ENCODE measurements at places on chromosomes 12 and 14.

- DNase-seq, result no peak
Measured at GRCh38 chr12:109088818-109089217, 4.5 kb downstream of the ALKBH2 start.

DNA sequence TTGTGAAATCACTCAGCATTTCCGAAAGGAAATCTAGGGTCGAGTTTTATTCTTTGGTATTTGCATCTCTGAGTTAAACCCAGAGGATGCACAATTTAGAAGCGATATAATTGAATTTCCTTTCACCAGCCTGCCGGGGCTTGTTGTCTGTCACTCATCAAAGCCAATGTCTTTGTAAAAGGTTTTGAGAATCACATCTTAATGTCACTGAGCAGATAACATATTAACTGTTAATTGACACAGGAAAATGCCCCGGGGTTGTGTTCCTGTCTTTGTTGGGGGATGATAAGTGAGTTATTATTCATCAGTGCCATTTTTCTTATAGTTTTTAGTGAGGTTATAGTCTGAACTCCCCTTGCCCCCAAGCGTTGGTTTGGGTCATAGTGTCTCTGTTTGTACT, 73.4 kb downstream of the DUSP6 start:
- no peak for DNase-seq

DNA sequence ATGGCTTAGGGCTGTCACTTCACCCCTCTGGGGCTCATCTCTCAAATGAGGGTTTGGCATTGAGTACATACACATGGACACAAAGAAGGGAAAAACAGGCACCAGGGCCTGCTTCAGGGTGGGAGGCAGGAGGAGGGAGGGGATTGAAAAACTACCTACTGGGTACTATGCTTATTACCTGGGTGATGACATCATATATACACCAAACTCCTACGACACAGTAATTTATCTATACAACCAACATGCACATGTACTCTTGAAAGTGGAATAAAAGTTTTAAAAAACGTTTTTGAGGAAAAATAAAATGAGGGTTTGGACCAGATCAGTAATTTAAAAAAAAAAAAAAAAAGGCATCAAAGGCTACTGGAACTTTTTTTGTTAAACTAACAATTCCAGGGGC, 3.6 kb upstream of the TC2N start:
- DNase-seq, result no peak

DNA sequence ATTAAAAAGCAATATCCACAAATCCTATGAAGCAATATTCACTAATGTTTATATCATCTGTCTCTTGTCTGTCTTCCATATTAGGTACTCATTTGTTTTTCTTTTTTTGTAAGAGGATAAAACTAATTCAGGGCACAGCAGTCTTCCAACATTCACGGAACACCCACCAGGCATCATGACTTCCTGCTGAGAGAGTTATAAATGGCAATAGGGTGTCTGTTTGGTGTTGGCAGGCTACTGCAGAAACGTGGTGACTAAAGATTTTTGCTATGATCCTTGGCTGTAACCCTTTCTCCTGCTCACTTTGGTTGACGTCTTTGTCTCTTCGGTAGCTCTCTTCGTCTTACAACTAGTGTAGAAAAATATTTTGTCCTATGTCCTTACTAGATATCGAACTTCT, 860.6 kb upstream of the MGAT4C start:
- no peak for DNase-seq

DNA sequence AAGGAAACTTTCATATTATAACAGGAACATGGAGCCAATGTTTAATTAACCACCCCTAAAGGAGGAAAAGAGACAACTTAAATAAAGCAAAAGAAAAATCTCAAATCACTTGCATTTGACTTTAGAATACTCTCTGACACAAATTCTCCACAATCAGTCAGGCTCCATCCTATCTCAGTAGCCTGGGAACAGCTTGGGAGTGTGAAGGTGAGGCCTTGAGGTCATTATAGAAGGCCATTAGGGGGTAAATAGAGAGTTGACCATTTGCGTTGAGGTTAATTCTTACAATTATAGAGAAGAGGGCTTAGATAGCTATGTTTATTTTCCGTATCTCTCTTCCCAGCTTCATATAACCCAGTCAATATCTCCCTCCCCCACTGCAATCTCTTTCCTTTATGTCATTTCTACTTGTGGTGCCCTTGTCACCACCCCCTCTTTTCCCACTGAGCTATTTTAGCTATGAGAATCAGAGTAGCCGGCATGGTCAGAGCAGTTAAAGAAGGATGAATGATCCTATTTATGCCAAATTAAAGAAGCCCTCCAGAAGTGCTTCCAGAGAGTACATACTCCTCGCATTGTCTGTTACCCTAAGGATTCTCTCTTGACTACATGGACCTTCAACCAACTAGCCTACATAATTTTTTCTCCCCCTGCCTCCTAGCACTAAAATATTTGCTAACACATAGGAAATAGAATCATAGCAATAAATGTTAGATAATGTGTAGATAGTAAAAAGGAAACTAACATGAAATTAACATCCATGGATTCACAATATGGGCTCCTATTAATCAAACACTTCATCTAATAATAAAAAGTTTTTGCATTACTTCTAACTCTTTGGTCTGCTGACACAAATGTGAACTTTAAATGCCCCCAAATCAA, 135.2 kb upstream of the KRR1 start:
- no peak for DNase-seq

DNA sequence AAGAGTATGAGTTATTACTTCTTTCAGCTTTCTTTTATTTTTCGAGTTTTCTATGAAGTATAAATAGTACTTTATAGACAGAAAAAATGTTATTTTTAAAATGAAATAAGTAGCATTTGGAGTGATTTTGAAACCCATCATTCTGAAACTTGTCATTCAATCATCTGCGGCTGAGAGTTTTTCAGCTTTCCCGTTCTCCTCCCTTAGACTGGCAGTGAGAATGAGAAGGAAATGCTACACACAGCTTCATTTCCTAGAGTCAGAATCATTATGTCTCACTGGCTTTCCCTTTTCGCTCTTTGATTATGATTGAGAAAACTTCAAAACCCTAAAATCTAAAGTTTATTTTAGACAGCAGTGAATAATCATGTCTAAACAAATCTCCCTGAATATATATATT, 33.7 kb upstream of the GNPNAT1 start:
- DNase-seq, result no peak

GRCh38 chr12:130873825-130874224, 2.0 kb downstream of the RAN start:
- DNase-seq, result no peak

GRCh38 chr12:121494093-121494787, 86.6 kb downstream of the KDM2B start:
- DNase-seq, result no peak

DNA sequence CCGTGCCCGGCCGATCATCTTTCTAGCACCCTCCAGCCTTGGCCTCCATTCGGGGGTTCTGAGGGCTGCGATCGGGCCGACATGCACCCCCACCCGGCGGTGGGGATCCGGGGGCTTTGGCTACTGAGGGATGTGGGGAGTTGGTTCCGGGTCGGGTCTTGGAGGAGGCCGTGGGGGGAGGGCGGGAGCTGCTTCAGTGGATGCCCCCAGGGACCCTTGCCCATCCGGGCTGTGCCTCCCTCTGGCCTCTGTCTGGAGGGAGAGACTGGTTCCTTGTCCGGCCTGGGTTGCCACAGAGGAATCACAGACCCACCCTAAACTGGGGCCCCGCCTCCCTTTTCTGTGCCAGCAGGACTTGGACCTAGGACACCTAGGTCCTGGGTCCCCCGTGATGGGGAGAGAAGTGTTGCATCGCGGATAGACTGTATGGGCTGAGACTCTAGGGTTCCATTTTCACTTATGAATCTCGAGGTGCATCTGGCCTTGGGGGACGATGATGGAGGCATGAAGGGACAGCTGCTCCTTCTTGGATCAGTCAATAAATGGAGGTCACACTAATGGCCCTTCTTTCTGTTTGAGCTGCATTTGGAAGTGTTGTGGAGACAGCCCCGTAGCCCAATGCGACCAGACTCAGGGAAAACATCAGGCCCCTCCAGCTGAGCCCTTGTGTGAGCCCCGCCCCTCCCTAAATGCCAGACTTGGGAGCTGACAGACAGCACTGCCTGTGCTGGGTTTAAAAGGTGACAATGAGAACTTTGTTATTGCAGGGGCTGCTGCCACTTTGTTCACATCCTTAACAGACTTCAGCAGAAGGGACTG, 577 bp downstream of the DTX3 start:
- no peak for DNase-seq

GRCh38 chr12:19642345-19642744, 203.1 kb downstream of the AEBP2 start:
- no peak for DNase-seq

DNA sequence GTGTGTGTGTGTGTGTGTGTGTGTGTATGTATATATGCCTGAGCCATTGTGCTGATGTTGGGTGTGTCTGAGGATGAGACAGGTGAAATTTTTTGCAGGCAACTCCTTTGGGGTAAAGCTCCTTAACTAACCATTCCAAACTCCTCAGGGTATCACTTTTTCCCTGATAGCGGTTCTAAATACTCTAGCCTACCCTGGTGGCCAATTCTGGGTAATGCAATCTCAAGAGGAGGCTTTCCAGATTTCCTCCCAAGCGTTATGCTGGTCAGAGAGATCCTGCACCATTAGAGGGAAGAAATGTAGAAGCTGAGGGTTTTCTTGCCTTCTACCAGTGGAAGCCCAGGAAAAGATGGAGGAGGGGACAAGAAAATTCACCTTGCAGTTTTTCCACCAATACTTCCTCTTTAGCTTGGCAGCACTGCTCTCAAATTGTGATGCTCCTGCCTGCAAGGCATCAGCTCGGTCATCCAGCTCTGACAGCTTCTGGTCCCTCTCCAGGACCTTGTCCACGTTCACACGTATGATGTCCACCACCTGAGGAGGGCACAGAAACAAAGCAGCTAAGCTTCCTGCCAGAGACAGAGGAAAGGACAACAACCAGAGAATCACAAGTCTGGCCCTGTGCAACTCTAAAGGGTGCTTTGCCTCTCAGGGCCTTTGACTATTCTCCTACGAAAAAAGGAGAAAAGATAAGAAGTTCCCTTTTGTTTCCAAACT, 4.9 kb downstream of the VAMP1 start:
- no peak for DNase-seq

DNA sequence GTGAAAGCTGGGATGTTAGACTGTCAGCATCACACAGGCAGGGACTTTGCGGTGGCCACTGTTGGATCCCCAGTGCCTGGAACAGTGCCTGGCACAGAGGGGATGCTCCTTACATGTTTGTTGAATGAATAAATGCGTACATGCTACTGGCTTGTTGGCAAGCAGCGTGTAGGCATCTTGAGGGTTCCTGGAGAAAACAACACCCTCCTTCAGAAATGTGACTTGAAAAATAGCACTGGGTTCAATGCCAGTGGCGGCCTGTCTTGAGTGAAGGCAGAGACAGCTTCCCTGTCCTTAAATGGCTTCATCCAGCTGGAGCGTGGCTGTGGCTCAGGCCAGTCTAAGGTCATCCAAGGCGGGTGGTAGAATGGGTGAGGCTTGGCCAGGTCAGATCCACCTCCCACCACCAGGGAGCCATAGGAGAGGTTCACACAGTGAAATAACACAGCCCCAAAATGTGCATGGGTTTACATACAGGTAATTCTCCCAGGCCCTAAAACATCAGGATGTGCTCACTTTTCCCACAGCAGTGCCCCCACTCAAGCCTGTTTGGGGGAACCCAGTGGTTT, 171.4 kb downstream of the PHETA1 start:
- DNase-seq, result no peak

DNA sequence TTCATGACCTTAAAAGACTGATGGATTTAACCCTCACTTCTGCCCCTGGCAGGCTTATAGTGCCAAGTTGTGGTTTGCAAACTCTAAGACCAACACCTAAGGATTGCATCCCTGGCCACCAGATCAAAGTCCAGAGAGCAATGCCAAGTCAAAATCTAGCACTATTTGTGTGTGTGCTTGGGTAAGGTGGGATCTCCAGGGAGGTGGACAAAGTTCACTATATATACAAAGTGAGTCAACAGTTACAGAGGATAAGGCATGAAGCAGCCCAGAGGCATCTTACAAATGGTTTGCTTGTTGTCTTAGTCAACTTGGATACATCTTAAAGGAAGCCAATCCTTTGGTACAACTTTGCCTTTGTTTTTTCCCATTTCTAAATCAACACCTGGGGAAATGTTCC, 137.3 kb downstream of the MSRB3 start:
- DNase-seq, result no peak

DNA sequence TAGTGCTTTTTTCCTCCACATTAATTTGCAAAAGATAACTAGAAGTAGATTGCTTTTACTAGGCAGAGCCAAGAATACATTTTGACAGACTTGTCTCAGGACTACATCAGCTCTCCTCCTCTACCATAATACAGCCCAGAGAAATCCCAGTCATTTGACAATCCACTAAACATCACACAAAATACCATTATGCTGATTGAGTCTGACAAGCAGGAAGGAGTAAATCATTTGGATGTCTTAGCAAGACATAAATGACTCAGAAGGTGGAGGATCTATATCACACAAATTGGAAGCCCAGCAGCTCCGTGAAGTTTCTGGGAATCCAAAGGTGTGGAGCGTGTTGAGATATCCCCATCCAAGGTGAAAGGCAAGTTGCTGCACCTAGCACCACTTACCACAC, 75.4 kb upstream of the FKBP4 start:
- no peak for DNase-seq

GRCh38 chr12:52398176-52398575, 8.0 kb downstream of the KRT82 start:
- DNase-seq, result no peak

- no peak for DNase-seq
Measured at GRCh38 chr14:92670160-92670559, 78.3 kb downstream of the LGMN start.

DNA sequence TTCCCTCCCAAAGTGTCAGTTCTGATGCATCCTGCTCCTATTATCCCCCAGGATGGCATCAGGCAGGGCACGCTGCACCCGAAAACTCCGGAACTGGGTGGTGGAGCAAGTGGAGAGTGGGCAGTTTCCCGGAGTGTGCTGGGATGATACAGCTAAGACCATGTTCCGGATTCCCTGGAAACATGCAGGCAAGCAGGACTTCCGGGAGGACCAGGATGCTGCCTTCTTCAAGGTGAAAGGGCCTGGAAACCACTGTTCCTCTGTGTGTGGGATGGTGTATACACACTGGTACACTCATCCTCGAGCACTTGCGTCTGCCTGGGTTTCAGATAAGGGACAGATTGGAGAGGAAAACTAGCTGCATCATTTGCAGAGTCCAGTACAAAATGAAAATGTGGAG, 1.0 kb downstream of the IRF9 start:
- no peak for DNase-seq

DNA sequence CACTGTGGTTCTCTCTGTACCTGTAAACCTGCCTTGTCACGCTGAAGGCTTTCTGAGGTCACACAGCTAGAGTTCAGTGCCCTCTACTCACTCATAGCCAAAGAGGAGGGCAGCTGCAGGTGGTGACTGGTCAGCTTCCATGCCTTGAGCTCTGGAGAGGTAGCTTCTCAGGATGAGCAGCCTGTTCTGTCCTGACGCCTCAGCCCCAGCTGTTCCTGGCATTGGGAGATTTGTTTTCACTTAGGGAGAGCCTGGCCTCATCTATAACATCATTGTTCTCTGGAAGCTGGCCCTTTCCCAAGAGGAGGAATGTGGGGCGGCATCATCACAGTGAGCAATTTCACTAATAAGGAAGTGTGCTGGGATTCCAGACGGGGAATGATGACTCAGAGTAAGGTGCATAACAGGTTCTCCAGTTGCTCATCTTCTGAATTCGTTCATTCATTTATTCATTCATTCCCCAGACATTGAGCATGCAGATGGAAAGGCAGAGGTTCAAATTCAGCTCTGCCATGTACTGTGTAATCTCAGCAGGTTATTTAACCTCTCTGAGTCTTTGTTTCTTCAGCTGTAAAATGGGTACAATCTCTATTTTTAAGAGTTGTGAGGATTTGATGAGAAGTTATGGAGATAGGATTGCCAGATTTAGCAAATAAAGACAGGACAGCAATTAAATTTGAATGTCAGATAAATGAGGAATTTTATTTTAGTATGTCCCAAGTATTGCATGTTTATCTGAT, 255.8 kb upstream of the CRY1 start:
- no peak for DNase-seq
